ENCODE measurements at places on chromosomes 2 and 18.

GRCh38 chr2:44932079-44932478, 9.4 kb upstream of the SIX3 start:
- DNase-seq: no peak

- no peak for DNase-seq
Observed at GRCh38 chr2:237208373-237209260, 122.9 kb downstream of the COPS8 start.

DNA sequence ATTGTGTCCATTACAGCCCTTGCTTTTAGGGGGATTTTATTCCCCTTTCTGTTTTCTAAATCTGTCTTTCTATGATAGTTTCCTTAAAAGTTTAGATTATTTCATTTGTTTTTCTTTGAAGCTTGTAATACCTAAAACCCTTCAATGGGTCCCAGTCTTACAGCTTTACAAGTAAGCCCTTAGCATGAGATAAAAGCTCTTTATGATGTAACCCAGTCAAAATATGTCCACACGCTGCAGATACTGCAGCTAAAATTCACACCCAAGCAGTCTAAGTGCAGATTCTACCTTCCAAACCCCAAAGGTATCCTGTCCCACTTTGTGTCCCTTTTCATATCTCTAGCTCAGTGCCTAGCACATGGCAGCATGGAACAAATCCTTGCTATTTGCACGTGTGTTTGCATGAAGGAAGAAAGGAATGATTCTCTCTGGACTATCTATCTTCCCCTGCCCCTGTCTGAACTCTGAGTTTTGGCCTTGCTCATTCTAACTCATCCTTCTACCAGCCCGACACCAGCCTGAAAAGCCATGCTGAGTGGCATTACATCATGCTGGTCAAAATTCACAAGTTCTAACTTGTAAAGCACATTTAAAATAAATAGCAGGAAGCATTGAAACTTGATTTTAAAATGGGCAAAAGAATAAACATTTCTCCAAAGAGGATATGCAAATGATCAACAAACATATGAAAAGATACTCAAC, 623.2 kb downstream of the IRS1 start:
- no peak for DNase-seq

GRCh38 chr2:221915926-221916325, 343.8 kb upstream of the EPHA4 start:
- no peak for DNase-seq

- DNase-seq: peak; percentile 91
Observed at GRCh38 chr2:64831134-64831976, 157.8 kb upstream of the SLC1A4 start.

- DNase-seq: no peak
Observed at GRCh38 chr2:208195531-208195930, 5.7 kb upstream of the C2orf80 start.

DNA sequence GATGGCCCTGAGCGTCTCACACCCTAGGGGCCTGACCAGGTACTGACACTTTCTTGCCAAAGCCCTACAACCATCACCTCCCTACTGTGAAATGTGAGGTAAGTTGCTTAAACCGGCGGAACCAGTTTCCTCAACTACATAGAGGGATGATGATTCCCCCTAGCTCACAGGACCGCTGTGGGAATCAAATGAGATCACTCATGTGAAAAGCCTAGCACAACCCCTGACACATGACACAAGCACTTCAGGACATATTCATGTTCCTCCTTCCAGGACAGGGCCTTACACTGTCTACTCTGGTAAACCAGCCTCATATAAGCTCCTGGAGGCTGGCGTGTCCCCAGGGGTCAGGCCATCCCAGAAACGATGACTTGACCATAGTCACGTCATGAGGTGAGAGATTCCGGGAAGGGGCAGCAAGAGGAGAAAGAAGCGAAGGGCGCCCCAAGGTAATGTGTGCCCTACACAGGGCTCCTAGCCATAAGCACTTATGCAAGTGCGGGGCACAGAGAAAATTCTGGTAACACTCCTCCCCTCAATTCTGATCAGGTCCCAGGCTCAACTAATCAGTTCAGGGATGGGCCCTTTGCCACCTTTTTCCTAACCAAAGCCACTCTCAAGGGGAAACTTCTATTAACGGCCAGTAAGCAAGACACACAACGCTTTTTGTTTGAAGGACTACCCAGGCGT, 49.5 kb downstream of the C2orf42 start:
- no peak for DNase-seq

DNA sequence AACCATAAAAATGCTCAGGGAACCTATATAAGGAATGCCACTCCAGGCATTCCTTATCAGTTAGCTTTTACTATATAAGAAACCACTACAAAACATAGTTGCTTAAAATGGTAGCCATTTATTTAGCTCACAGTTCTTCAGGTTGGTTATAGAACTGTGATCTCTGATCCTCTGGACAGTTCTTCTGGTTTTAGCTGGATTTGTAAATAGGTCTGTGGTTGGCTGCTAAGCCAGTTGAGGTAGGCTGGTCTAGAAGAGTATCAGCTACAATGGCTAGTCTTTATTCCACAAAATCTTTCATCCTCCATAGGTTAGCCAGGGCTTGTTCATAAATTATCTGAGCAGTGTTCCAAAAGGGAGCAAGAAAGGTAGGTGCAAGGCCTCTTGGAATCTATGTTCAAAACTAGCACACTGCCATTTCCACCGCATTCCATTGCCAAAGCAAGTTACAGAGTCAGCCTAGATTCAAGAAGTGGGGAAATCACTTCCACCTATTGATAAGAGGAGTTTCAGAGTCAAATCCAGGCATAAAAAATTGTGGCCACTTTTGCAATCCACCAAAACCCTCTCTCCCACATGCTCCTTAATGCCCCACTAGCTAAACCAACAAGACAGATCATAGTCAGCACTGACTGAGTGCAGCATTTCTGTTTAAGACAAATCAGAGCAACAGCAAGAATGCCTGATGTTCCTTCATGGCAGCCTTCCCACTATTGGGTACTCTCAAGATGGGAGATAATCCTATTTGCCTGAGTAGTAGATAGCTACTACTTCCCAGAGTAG, 146.4 kb downstream of the IRS1 start:
- no peak for DNase-seq

DNA sequence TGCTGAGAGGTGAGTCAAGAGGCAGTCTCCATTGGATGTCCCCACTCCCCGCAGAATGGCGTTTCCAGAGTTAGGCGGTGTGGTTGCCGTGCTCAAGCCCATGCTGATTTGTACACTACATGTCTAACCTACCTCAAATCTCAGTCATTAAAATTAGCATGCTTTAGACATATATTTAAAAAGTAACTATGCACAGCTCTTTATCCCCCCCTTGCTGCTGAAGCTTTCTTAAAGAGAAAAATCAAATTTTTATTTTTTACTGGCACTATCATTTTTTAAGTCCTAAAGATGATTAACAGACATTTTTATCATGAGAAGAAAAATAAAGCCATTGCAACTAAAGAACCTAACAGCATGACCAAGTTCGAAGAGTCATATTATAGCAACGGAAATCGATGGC, 42.9 kb downstream of the BOLA3 start:
- DNase-seq: no peak

DNA sequence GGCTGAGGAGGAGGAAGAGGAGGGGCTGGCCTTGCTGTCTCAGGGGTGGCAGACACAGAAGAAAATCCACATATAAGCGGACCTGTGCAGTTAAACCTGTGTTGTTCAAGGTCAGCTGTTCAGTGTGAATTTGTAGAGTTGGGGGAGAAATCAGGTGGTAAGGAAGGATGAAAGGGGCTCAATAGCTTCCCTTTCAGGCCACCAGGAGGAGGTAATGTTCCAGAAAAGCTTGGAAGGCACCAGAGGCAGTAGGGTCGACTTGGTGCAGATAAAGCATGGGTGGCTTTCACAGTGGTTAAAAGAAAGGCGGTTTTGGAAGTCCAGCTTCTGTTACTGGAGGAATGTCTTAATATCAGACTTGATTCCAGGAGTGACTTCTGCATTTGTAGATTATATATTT, 167.4 kb downstream of the THSD7B start:
- no peak for DNase-seq

Data from globus pallidus (tissue), 1 donor.